ENCODE measurements at places on chromosomes 11 and 22.

GRCh38 chr11:76609736-76610370 lies 60.7 kb downstream of the LRRC32 start:
- no peak for DNase-seq

DNA sequence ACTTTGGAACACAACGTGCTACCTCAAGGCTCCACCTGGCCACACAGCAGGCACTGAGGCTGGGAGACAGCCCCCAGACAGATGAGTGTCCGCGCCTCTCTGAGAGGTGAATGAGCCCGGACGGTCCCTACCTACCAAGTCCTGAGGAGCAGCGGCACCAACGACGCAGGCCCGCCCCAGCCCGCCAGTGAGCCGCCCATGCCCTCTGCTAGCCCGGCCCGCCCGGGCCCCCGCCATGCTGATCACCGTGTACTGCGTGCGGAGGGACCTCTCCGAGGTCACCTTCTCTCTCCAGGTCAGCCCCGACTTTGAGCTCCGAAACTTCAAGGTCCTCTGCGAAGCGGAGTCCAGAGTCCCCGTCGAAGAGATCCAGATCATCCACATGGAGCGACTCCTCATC lies at the start of gene DDI1:
DDI1 (plus strand) TSS at position 53 of the 400 bp plus-strand sequence; CDS start at position 236, 183 bp downstream.
- DNase-seq: no peak

DNA sequence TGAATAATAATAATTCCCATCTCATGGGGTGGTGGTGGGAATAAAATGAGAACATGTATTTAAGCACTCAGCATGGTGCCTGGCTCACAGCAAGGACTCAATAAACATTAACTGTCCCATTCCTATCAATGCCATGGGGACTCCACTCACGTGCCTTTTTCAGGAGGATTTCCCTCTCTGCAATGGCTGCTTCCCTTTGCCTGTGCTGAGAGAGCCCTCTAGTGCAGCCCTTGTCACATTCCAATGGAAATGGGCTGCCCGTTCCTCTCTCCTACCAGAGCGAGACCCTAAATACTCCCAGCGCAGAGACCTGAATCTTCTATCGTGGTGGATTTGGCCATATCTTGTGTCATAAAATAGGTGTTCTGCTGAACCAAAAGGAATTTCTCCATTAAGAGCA lies 621.5 kb upstream of the B3GAT1 start:
- peak; percentile 12 for DNase-seq

DNA sequence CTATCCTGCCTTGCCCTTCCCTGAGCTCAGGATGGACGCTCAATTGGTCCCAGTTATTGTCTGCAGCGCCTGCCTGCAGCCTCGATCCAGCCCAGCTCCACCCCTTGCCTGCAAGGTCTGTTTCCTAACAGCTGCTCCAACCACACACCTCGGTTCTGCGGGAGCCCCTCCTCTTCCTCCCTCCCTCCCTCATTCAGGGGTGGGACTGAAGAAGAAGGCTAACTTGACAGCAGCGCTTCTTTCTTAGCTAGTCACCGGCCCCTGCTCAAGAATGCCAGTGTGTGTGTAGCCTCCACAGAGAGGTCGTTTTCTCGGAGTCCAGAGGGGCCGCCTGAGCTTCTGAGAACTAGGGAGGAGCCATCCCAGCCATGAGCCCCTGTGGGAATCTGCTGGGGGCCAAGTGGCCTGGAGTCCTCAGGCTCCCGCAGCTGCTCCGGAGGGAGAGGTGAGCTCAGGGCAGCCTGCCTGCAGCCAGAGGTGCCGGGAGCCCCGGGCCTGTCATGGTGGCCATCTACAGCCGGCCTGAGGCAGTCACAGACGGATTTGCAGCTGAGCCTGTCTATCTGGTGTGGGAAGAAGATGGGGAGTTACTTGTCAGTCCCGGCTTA lies 36.1 kb downstream of the LIMK2 start:
- DNase-seq: peak; percentile 64

- DNase-seq: no peak
Measured at GRCh38 chr22:45878901-45879551, 97.9 kb downstream of the WNT7B start.

- DNase-seq: no peak
Measured at GRCh38 chr11:3886985-3887384, 31.5 kb downstream of the STIM1 start.

GRCh38 chr11:66326261-66327111 lies 9.6 kb upstream of the CD248 start:
- DNase-seq: no peak

DNA sequence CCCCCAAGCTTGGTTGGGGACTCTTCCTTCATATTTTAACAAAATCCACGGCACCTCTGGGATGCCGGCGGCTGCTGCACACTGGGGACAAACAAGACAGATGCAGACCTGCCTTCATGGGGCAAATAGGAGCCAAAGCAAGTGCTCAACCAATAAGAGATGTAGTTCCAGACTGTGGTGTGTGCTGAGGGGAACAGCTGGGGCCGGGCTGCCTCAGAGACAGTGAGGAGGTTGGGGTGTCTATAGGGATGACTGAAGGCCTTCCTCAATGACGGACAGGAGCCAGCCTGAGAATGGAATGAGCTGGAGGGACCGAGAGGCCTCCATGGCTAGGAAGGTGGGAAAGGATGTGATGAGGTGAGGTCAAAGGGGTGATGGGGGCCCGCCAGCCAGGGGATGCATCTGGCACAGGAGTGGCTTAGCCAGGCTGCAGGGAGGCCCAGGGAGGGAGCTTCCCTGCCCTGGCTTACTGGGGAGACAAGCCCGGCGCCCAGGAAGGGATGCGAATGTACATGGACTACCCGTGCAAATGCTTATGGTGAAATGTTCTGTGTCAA lies 10.3 kb upstream of the CTSD start:
- DNase-seq: no peak

DNA sequence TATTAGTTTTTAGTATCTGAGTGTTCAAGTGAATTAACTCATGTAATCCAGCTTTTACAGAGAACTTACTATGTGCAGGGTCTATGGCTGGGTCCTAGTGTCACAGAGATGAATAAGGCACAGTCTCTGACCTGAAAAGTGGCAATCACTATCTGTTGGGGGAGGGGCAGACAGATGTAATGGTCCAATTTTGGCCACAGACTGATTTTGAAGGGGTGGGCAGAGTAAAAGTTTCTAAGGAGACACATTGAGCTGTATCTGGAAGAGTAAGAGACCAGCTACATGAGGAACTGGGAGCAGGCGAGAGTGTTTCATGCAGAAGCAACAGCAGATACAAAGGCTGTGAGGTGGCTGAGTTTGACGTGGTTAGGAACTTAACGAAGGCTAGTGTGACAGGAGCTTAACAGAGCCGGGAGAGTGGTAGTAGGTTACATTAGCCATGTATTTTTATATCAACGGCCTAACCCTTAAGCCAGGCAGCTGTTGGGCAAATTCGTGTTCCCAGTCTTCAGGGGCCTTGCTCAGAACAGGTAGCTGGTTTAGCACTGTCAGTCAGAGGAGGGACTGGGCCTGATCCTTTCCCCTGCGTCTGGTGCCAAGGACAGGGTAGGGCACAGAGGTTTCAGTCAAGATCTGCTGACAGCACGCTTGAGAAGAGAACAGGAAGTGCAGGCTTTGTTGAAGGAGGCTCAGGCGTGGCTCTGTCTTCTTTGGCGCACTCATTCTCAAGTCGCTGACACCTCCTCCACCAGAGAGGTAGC lies 1.4 kb upstream of the STIM1 start:
- no peak for DNase-seq

DNA sequence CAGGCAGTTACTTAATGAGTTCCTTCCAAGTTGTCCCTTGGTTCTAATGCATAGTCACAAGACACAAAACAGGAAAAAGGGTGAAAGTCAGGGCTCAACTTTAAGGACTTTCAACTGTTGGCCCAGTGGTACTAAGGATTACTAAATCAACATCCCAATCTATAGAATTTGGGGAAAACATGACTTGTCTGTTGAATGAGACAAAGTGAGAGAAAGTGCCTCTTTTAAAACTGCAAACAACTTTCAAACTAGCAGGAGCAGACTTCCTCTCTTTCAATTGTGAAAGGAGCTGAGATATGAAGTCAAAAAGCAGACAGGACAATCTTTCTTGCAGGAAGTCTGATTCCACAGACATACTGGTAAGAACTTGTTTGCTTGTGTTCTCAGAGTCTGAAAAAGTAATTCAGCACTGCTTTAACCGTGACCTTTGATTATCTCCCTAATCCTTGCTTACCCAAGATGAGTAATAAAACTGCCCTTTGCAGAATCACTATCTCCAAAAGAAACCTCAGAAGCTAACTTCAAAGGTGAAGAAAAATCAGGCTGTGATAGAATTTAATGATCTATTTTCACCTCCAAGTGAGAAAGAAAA lies 960.7 kb upstream of the RAG2 start:
- DNase-seq: no peak

DNA sequence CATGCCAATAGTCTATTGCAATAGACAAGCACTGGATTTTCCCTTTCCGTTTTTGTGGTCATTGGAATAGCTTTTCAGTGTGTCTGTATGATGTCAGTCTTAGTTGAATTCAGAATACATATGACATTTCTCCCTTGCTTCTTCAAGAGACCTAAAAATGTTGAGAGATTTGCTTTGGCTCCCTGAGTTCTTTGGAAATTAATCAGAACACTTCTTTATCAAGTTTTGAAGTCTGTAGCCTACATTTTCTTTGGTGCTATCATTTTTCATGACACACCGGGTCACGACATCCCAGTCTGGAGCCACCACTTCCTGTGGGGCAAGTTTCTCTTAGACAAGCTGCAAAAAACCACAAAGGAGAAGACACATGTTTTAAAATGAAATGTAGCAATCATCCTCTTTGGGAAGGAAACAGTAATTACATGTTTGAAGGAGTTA lies 847.1 kb downstream of the OPCML start:
- no peak for DNase-seq

- DNase-seq: no peak
Measured at GRCh38 chr11:10444725-10445315, 10.2 kb upstream of the AMPD3 start.

- no peak for DNase-seq
Measured at GRCh38 chr11:91794146-91794545, 430.5 kb upstream of the FAT3 start.

- no peak for DNase-seq
Measured at GRCh38 chr22:41023299-41023623, 69.1 kb upstream of the EP300 start.

GRCh38 chr22:47090591-47091245 lies 328.3 kb downstream of the TBC1D22A start:
- no peak for DNase-seq

- no peak for DNase-seq
Measured at GRCh38 chr11:17638311-17638710, 81.1 kb upstream of the MYOD1 start.

DNA sequence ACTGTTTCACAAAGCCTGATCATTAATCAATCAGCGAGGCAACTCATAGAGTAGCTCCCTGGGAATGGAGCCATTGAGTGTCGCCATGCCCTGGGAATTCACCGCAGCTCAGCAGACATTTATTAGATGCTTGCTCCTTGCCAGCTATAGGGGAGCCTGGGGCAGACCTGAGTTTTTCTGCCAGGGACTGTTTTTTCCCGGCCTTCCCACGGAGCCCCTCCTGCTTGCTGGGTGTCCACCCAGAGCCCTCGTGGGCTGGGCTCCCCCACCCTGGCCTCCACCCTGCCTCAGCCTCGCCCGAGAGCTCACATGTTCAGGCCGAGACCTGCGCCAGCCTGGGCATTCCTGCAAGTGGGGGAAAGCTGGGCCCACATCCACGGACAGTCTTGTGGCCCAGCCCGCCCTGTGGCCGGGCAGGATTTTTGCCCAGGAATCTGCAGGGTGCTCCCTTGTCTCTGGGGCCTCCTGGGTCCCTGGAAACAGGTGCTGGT lies 64.9 kb downstream of the SMIM38 start:
- no peak for DNase-seq
